ENCODE measurements at places on chromosomes 13 and 19.
A peak's percentile ranks its signal among the peaks of the same experiment; 100 is the strongest.

- DNase-seq = peak; percentile 16
Measured at GRCh38 chr13:49869519-49869918, 66.6 kb downstream of the SPRYD7 start.

DNA sequence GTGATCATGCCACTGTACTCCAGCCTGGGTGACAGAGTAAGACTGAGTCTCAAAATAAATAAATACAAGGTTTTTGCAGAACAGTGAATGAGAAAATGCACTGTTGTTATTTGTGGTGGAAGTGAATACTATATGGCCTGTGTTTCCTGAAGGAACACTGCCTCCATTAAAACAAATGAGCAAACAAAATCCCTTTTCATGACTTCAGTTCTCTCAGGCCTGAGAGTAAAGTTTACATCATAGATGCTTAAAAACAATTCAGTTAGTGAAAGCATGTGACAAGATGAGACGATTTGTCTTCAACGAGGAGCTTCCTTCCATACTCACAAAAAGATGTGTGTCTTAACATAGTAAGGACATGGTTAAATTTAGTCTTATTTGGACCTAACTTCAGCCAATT is 14.4 kb downstream of the SPINT2 start:
- no peak for DNase-seq

- no peak for DNase-seq
Measured at GRCh38 chr13:22161871-22162270, 491.0 kb downstream of the FGF9 start.

DNA sequence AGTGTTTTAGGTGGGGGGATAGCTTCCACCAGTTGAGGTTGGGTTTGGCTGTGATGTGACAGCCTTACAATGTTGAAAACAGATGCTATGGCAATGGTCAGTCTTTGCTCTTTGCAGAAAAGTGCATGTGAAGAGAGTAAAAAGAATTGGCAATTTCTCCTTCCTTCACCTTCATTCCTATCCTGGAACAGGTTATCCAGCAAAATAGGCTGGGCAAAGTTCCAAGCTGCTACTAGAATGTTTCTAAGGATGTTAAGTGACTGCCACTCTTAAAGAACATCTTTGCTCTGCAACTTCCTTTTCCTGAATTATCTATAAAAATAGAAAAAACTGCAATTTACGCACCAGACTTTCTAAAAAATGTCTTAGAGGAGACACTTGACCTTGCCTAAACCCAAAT is 50.1 kb upstream of the MYCBP2 start:
- DNase-seq = no peak

DNA sequence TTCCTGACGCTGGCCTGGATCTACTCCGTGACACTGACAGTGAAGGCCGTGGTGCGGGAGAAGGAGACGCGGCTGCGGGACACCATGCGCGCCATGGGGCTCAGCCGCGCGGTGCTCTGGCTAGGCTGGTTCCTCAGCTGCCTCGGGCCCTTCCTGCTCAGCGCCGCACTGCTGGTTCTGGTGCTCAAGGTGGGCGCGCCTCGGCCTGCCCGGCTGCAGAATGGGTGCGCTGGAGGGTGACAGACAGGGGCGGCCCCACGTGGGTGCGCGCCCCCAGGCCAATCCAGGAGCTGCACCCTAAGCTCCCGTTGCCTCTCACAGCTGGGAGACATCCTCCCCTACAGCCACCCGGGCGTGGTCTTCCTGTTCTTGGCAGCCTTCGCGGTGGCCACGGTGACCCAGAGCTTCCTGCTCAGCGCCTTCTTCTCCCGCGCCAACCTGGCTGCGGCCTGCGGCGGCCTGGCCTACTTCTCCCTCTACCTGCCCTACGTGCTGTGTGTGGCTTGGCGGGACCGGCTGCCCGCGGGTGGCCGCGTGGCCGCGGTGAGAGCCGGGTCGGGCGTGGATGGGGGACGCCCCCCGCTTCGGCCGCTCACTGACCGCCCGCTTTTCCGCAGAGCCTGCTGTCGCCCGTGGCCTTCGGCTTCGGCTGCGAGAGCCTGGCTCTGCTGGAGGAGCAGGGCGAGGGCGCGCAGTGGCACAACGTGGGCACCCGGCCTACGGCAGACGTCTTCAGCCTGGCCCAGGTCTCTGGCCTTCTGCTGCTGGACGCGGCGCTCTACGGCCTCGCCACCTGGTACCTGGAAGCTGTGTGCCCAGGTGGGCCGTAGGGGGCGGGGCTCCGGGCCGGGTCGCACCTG is 7.2 kb downstream of the ABCA7 start:
- no peak for DNase-seq

- DNase-seq = no peak
Measured at GRCh38 chr13:106139377-106139776, 396.1 kb downstream of the EFNB2 start.

GRCh38 chr13:36882829-36883390 is 37.1 kb downstream of the SMAD9 start:
- no peak for DNase-seq

GRCh38 chr13:83274679-83275078 is 607.6 kb downstream of the SLITRK1 start:
- no peak for DNase-seq

DNA sequence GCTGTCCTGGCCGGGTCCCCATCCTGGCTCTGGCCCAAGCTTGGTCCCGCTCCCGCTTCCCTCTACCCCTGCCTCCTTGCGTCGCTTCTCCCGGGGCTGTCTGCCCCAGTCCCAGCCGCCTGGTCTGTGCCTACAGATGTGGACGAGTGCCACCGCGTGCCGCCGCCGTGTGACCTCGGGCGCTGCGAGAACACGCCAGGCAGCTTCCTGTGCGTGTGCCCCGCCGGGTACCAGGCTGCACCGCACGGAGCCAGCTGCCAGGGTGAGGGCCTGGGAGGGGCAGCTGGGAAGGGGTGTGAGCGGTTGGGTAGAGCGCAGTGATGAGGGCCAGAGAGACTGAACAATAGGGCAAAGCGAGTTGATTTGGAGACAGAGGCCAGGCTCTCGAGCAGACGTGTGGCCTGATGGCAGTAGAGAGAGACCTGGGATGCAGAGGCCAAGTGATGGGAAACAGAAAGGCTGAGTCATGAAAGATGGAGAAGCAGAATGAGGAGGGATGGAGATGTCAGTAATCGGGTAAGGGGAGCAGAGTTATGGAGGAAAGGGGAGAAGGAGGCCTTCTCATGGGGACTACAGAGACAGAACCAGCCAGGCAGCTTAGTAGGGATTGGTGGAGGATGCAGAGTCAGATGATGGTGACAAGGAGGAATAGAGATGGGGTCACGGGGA is 9.4 kb downstream of the LTBP4 start:
- DNase-seq = peak; percentile 62

GRCh38 chr13:108049211-108049610 is 166.1 kb downstream of the LIG4 start:
- DNase-seq = no peak

DNA sequence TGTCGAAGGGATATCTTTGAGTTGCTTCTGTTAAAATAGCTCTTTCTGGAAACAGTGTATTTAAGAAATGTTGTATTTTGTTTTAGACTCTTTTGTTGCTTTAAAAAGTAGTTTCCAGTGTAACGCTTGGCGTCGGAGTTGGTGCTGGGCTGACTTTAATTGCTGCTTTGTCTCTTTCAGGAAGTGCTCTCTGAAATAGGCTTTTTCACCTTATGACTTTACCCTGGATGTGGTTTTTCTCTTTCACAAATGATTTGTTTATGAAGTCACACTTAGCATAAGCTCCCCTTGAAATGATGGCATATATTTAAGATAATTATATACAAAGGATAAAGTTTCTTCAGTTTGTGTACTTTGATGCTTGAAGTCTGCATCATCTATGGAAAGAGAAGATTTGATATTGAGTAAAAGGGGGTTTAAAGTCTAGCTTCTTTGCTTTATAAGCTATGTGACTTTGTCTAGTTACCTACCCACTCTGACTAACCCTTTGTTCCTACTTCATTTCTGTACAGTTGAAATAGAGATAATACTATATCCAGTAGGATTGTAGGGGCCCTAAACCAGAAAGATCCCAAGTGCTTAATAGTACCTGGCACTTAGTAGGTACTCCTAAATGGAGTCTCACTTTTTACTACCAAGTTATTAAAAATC is at the start of gene GPR18:
Gene GPR18, minus strand, starts transcription at position 170 of the 651 bp plus-strand sequence. CDS start 2,507 bp downstream, outside the sequence.
- DNase-seq = no peak

DNA sequence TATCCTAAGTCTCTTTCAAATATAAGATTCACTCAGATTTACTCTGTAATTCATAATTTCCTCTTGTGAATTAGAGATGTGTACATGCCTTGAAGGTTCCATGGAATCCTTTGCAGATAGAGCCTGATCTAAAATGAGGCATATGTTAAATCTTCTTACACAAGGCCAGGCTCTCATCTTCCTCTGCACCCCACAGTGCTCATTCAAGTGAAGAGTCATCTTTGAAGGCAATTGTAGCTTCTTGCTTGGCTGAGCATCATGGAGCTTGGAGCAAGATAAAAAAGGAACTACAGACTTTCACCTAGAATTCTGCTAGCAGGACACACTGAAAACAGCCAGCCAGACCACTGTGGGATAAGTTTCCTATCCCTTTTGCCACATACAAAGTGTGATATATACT is 566.4 kb downstream of the PCDH9 start:
- DNase-seq = no peak

DNA sequence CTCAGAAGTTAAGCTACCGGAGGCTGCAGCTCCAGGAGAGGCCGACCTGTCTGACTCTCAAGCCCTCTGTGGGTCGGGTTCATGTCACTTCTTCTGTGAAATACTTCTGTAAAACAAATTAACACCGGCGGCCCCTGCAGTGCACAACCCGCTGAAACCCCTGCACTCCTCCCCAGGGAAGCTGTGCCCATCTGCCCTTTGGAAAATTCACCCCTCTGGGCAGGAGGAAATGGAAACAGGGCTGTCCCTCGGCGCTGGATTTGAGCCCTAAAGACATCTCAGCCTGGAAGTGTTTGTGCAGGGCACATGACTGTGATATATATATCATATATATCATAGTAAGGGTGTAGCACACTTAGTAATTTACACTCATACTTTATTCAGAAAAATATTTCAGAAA is 415.3 kb downstream of the IRS2 start:
- DNase-seq = no peak
